ENCODE measurements at places on chromosomes 16 and 17.
A peak's percentile ranks its signal among the peaks of the same experiment; 100 is the strongest.

- peak; percentile 59 for DNase-seq
Measured at GRCh38 chr16:81696961-81697615, 82.0 kb upstream of the PLCG2 start.

- DNase-seq: no peak
Measured at GRCh38 chr16:83992624-83993023, 24.6 kb downstream of the NECAB2 start.

GRCh38 chr16:57544124-57544653, 1.7 kb downstream of the ADGRG5 start:
- DNase-seq: no peak

GRCh38 chr16:4924593-4925292, 12.2 kb downstream of the PPL start:
- no peak for DNase-seq

GRCh38 chr17:47999582-47999981, 28.7 kb downstream of the CDK5RAP3 start:
- no peak for DNase-seq

DNA sequence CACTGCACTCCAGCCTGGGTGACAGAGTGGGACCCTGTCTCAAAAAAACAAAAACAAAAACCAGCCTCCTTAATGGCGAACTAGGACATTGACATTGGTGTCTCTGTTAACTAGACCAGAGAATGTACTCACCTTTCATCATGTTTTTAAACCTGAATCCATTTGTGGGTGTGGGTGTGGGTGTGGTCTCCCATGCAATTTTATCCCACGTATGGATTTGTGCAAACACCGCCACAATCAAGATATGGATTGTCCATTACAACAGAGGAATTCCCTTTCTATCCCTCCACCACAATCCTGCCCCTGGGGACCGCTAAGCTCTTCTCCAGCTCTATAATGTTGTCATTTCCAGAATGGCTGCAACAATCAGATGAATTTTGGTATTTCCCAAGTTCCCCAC, 49.9 kb downstream of the DNAH17 start:
- no peak for DNase-seq

DNA sequence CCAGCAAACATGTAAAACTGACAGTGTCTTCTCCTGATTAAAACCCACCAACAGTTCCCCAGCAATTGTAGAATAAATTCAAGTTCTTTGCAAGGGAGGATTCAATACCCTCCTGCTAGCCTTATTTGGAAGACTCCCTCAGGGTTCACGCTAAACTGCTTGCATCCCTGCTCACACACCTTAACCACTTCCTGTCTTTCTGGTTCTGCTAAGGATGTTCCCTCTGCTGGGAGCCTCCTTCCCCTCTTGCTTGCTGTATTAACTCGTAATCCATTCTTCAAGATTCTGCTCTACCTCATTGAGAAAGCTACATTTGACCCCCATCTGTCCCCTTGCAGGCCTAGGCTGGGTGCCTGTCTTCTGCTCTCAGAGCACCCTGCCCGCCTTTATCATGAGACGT, 2.3 kb upstream of the SHISA6 start:
- no peak for DNase-seq

DNA sequence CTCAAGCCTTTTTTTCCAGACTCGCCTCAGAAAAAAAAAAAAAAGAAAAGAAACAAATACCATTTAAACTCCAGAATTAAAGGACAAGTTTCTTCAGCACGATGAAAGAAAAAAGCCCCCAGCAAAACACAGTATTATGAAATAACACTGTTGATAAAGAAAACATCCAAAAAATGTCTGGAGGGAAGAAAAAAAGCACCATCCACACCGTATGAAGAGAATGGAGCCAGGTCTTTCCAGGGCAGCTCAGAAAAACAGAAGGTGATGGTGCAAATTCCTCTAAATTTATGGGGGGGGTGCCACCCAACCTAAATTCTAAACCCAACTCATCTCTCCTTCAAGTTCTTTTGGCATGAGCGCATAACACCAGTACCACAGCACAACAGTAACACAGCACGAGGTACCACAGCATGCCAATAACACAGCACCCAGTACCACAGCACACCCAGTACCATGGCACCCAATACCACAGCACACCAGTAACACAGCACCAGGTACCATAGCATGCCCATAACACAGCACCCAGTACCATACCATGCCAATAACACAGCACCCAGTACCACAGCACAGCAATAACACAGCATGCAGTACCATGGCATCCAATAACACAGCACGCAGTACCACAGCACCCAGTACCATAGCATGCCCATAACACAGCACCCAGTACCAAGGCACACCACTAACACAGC, 19.0 kb downstream of the AXIN1 start:
- no peak for DNase-seq

- peak; percentile 66 for DNase-seq
Measured at GRCh38 chr17:74671031-74671771, 41.5 kb downstream of the CD300LF start.

DNA sequence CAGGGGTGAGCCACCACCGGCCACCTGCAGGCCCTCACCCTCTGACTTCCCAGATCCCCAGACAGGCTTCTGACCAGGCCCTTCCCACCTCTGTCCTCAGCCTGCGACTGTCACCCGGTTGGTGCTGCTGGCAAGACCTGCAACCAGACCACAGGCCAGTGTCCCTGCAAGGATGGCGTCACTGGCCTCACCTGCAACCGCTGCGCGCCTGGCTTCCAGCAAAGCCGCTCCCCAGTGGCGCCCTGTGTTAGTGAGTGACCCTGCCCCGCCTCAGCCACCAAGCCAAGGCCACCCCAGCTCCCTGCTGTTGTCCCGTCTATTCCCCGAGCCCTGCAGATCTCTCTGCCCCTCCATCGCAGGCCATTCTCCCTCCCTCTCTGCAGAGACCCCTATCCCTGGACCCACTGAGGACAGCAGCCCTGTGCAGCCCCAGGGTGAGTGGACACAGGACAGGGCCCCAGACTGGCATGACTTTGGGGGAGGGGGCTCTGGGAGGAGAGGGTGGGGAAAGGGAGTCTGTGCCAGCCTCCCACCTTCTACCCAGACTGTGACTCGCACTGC, 1.9 kb downstream of the NTN3 start:
- DNase-seq: no peak

DNA sequence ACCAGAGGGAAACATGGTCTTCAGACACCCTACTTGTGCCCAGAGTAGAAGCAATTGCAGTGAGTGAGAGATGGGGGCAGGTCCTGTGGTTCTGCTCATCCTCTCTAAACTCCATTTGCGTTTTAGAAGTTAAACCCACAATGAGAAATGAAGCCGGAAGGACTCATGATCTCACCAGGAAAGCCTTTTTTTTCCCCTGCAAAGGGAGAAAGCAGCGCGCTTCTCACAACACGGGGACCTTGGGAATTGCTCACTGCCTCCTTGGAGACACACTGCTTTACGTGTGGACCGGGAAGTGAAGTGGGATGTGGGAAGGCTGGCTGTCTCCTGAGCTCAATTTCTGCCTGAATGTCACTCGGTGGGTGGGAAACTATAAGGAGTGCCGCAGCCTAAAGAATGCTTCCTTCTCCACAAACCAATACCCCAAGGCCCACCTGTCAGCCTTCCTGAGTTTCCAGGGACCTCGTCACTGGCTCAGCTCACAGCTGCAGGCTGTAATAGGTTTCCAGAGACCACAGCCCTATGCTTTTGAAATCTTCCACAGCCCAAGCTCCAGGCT, 365.4 kb downstream of the XYLT1 start:
- DNase-seq: no peak

GRCh38 chr17:16415031-16415924, at the start of gene TRPV2:
Gene TRPV2, plus strand, starts transcription at chr17:16415571. Its CDS starts 2,098 bp downstream, at chr17:16417669.
- peak; percentile 55 for DNase-seq
